Stimulated activated CD4-positive, alpha-beta T cell treated with anti-CD3 and anti-CD28 coated beads, Interleukin-4, amount 100 ng/mL, for 24 hours (primary cell): ENCODE measurements at places on chromosomes 2 and 18.

DNA sequence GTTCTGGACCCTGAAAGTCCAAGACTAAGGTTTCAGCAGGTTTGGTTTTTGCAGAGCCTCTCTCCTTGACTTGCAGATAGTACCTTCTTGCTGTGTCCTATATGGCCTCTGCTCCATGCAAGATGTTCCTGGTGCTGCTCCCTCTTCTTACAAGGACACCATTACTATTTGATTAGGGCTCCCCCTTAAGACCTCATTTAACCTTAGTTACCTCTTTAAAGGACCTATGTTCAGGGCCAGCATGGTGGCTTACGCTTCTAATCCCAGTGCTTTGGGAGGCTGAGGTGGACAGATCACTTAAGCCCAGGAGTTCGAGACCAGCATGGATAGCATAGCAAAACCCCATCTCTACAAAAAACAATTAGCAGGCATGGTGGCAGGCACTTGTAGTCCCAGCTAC, 179.0 kb downstream of the SLC39A10 start:
- no peak for DNase-seq

- DNase-seq = no peak
Measured at GRCh38 chr18:54389143-54389505, 31.4 kb downstream of the C18orf54 start.

GRCh38 chr2:225637259-225637658, 237.7 kb downstream of the NYAP2 start:
- no peak for DNase-seq

DNA sequence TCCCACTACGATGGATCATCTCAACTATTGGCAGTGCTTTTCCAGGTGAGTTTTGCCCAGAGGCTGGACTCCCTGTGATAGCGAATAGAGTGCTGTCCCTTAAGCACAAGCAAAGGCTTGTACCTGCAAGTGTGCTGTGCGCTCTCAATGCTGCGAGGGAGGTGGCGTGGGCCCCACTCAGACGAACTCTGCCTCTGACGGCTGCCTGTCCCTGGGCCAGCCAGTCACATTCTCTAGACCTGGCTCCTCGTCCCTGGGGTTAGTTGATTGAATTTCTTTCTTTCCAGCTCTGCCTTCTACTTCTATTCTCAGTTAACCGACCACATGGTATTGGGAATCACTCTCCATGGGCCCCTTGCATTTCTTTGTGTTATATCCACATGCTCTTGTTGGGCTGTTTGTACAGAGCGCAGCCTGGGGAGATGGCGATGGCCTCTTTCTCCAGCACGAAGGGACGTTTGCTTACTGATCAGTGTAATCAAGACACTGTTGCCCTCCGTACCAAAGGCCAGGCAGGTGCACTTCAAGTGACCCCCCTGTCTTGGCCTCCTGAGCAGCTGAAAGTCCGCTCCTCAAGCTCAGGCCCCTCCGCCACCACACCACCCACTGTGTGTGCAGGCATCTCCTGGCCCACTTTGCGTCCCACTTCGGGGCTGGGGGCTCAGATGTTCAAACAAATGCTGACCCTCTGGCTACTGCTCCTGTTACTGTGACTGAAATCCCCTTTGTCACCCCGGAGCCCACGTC, 151.3 kb downstream of the ZNF236 start:
- DNase-seq = no peak
